Stimulated activated CD8-positive, alpha-beta memory T cell treated with anti-CD3 and anti-CD28 coated beads, Interleukin-4, amount 100 ng/mL, for 1 hour (primary cell): ENCODE measurements at places on chromosomes 7 and 10.

DNA sequence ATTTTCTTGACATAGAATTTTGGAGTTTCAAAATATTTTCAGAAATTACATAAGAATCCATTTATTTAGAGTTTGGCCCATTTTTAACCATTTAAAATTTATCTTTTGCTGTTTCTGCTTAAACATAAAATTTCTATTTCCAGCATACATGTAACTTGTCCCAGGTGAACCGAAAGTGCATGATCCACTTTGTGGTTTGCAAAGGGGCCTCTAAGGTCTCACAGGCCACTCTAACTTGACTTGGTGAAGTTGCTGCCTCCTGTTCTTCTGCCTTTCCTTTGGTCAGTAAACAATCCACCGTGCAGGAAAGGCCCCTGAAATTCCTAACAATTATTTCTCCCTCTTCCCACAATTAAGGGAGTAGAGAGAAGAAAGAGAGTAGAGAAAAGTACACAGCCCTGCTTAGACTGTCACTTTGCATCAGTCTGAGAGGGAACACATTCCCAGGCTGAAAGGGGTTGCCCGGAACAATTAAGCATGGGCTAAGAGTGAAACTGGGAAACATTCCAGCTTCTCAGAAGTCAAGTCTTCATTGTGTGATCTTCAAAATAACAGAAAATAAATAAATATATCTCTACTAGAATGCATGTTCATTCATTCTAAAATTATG, 79.5 kb upstream of the SEMA3A start:
- no peak for DNase-seq

DNA sequence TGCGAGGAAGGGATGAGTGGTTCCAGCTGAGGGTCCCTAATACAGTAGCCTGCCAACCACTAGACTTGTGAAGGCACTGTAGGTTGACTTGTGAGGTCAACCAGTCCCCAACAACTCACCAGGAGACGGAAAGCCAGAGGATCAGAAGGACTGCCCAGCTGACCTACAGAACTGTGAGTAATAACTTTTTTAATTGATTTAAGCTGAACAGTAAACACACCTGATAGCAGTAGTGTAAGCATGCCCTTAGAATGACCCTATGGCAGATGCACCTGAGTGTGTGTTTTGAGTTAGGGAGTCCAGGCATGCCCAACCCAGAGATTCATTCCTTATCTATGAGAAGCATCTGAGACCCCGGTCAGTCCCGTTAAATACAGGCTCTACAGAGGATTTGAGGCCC, 14.1 kb downstream of the PRLHR start:
- no peak for DNase-seq

DNA sequence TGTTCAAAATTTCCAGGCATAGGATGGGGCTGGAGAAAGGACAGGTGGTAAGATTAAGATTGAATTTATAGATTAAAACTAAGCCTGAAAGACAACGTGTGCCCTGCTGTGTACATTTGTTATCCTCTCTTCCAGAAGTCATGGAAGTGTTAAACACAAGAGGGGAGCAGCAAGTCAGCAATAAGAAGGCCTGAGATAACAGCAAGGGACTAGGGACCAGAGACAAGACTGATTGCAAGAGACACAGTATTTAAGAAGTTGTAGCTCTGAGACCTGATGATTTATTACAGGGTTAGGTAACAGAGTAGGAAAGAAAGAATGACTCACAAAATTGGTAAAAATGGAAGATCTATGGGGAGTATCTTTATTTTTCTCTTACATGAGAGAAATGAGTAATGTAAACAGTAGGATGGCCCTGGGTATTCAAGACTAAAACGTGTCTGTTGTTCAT, 55.7 kb upstream of the COL1A2 start:
- DNase-seq = no peak

DNA sequence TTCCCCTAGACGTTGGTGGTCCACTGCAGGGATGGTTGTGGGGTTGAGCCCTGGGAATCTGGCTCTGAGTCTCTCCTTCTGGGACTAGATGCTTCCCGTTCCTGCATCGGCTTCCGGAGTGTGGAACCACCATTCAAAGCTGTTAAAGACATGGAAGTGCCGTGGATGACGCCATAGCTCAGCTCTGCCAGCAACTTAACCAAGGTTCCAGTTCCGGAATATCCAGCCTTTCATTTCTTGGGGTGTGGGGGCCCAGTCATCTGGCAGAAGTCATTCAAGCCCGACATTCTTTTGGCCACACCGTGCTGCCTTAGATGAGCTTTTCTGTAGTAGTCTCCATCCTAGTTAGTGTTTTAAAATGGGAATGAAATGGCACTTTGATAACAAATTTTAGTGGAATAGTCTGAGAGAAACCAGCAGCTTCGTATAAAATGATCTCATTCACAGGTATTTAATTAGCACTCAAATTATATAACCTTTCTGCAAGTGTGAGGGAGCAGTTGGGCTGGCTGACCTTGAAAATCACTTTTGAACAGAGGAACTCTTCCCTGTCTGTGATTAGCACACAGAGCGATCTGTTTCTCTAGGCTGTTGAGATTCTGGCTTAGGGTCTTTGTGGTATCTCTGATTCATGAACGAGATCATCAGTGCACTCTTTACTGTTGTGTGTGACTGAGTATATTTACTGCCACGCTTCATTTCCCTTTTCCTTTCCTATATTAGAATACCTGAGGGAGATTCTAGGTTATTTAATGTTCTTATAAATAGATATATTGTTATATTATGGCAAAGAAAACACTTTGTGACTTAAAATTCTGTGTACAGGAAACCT, 19.9 kb downstream of the LMTK2 start:
- no peak for DNase-seq

DNA sequence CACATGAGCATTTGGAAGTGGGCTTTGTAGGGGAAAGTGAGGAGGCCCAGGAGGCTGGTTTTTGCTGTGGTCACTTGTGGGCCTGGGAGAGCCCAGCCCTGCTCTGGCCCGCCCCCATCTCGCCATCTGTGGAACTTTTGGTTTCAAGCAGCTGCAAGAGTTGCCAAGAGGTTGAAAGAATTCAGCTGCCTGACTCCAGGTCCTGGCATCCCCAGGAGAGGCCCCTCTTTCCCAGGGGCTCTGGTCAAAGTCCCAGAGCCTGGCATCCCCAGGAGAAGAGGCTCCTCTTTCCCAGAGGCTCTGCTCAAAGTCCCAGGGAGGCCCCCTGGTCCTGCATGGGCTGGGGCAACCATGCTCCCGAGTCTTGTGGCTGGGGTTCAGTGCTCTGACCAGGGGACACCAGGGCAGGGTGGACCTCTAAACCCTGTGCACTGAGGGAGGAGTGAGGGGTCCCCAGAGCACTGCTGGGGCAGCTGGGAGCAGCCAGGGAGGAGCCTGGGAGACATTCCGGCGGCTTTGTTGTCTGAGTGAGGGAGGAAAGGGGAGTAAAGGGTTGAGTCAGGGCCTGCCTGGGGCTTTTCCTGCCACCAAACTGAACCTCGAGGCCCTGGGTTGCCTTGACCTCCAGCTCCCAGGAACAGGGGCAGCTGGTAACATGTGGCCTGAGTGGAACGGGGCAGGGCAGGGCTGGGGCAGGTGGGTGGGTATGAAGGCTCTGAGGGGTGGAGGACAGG, 27.7 kb upstream of the CSGALNACT2 start:
- DNase-seq = no peak

DNA sequence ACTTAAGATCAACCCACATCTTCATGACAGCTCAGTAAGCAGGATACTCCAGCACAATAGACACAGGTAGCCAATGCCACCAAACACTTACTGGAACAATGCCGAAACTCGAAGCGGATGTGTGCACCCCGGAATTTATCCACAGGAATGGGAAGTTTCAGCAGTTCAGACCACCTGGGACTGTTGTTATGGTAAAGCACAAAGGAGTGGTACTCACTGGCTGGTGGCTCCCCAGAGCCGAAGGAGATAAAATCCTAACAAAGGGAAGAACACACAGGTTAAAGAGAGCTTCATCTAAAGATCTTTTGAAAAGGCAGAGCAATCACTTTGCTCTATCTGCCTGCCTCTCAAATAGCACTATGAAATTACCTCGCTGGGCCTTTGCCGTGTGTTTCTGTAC, 305.9 kb downstream of the DOCK4 start:
- DNase-seq = no peak

- DNase-seq = no peak
Measured at GRCh38 chr7:80721883-80722615, 83.6 kb downstream of the CD36 start.

GRCh38 chr7:158885624-158886023, 29.3 kb downstream of the DYNC2I1 start:
- DNase-seq = no peak

GRCh38 chr7:131354390-131354789, 26.7 kb downstream of the MKLN1 start:
- no peak for DNase-seq

- DNase-seq = no peak
Measured at GRCh38 chr7:63008366-63008765, 990.3 kb upstream of the ZNF722 start.

DNA sequence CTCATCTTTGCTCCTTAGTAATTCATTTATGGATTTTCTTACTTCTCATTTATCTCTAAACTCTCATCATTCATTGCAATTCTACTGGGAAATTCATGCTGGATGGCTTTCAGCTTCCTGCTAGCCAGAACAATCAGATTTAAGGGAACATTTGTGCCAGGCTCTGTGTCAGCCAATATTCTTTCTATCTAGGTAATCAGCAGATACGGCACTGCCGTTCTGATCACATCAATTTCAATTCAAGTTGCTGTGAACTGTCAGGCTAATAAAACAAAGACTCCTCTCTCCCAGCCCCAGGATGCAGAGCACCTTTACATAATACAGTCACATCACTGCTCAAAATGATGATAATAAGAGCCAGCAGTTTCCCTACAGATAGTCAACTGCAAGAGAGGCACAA, 468.3 kb downstream of the SORCS1 start:
- no peak for DNase-seq

DNA sequence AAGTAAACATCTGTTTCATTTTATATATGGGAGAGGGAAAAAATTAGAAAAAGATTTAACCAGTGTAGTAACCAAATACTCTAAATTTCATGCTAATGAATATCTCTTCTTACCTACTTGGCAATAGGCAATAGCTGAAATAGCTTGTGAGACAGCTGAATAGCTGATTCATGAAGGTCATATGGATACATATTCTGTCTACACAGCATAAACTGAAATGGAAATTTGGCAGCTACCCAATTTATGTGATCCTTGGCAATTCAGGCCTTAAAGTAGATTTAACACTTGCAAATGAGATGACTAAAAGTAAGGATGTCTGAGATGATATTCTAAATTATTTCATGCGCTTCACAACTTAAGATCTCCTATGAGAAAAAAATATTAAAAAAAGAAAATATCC, 261.2 kb upstream of the SEMA3A start:
- no peak for DNase-seq

- no peak for DNase-seq
Measured at GRCh38 chr10:33681595-33681994, 347.1 kb upstream of the NRP1 start.

GRCh38 chr7:25382869-25383268, 154.6 kb upstream of the NPVF start:
- DNase-seq = no peak

DNA sequence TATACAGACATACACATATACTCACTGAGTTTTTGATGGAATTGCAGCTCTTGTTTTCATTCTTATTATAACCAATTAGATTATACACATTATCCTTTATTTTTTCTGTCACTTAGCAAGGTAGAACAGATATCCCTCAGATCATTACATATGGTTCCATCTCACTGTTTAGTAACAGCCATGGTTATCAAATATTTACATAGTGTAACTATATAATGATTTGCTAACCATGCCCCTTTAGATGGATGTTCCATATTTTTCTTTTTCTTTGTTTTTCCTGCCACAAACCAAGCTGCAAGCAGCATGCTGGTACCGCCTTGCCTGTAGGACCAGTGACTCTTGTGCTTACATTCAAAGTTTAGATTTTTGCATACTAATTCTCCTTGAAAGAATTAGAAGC, 163.4 kb upstream of the NFE2L3 start:
- DNase-seq = no peak

DNA sequence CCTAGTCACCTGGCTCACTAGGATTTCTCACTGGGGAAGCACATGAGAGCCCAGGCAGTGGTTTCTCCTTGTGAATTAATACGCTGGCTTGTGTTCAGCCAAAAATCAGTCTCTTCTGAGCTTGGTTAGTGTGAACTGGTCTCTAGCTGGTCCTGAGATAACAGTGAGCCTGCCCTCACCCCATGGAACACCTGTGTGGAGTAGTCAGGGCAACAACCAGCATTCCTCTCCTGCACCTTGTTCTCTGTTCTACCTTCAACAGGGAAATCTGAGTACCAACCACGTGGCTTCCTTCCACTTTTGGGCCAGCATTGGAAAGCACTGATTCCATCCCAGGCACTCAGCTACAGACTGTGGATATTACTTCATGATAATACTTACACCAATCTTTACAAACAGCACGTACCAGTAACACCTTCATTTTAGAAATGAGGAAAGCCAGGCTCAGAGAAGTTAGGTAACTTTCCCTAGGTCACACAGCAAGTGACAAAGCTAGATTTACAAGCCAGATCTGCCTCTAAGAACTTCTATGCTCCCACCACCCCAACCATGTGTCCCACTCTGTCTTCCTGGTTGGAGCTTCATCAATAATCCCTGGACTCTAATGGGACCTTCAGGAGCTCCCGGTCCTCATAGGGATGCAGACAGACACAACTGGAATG, 106.6 kb downstream of the GRID1 start:
- DNase-seq = no peak

- DNase-seq = no peak
Measured at GRCh38 chr7:51335057-51335456, 18.4 kb upstream of the COBL start.

DNA sequence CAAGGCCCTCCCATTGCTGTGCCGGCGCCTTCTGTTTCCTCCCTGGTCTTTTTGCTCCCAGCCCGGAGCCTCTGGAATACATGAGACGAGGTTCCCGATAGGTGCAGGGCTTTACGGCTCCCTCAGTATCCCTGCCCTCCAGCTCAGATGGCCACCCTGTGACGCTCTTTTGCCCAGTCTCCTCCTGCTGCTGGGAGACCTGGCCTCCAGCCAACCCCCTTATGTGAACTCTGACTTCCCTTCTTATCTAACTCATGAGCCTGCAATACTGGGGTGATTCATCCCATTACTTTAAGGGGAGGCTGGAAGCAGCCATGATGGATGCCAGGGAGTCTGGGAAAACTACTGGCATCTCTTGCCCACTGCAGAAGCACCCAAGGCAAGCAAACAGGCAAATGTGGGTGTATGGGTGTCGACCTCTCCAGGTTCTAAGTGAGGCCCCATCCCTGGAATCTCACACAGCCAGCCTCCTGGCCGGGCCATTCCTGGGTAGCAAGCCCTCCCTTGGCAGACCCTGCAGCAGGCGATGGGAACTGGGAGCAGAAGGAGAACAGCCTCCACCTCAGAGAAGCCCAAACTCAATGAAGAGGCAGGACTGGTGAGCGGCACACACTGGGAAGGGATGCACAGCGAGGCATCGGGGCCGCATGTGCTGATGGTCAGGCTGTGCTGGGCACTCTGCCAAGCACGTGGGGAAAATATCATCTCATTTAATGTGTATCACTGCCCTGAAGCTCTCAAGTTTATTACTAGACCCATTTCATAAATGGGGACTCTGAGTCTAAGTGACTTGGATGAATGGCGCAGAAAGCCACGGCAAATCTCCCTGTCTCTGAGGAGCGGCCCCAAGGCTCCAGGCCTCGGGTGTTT, 97.5 kb downstream of the FAM53B start:
- no peak for DNase-seq
